Hindlimb muscle (tissue), 1 donor: ENCODE measurements at places on chromosomes 7 and 10.

DNA sequence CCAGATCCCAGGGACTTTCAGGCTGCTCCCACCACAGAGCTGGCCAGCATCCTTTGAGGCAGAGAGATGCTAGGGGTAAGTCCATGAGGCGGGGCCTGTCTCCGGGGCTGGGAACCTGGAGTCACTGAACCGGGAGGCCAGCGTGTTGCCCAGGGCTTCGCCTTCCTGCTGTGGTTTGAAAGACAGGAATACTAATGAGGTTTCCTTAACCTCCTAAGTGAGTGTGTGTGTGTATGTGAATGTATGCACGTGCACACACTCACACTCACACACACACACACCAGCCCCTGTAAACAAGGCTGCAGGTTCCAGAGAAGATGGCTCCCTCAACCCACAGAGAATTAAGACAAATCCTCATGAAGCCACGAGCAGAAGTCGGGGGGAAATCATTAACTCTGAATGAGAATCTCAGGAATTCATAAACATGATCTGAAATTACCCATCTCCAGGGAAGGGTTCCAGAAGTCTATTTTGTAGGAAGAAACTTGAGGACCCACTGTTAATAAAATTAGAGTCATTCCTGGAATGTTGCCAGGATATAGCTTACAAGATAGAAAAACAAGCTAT lies 20.3 kb upstream of the PFKP start:
- no peak for DNase-seq

DNA sequence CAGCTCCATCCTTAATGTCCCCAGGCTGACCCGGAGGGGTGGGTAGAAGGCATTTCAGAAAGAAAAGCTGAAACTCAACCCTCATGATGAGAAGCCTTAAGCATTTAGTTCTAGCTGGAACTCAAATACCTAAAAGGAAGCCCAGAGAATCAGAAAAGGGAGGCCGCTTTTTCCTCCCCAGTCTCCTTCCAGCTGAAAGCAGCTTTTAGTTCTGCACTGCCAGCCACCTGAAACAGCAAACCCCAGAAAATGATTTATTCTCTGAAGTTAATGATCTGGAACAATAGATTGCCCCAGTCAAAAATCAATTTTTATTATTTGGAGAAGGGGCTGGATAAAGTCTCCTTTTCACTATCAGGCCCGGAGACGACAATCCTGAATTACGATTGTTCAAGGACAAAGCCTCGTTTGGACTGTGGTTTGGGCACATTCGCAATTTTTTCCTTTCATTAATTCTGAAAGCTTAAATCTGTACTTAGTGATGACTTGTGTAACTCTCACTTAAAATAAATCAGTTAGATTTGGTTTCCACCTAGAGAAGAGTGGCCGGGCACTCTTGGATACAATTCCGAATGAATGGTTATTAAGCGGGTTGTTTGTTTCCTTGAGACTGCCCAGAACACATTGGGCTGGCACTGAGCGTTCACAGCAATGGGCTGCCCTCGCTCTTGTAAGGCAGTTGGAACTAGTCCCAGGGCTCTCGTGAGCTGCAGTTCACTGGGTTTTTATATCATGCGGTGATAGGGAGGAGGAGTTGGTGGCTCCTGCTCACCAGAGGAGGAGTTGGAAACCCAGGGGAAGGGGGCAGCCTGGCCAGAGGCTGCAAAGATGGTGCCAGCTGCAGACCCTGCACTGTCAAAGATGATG lies 262.2 kb downstream of the CCSER2 start:
- no peak for DNase-seq

DNA sequence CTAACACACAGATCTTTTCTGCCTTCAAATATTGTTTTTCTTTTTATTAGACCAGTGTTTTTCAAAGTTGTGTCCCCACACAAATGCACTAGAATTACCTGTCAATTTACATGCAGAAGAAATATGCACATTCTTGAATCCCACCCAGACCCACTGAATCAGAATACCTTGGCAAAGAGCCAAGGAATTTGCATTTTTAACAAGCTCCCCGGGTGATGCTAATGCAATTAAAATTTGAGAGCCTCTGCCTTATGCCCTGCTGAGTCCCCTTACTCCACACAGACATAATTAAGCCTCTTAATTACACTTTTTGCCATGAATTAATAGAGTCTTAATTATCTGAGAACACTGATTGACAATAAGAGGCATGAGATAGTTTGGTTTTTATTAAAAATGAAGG lies 201.2 kb upstream of the GRB10 start:
- no peak for DNase-seq

DNA sequence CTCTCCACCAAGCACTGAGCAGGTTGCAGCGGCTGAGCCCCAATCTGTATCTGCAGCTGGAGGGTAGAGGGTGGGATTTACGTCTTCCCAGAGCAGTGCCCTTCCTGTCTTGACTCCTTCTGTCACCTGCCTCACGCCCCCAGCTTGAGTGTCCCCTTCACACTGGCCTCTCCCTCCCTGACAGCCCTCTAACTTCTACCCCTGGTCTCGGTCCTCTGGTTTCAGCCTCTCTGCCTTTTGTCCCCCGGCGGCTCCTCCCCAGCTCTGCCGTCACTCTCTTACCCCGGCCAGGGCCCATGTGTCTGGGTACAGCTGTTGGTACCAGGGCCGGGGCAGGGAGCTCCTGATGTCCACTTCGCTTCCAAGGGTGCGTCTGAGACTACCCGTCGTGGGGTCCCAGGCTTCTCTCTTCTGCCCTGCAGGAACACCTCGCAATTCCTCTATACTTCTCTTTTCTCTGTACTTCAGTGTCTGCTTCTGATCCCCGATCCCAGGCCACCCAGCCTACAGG lies 654 bp downstream of the MUC3A start:
- DNase-seq, result no peak

DNA sequence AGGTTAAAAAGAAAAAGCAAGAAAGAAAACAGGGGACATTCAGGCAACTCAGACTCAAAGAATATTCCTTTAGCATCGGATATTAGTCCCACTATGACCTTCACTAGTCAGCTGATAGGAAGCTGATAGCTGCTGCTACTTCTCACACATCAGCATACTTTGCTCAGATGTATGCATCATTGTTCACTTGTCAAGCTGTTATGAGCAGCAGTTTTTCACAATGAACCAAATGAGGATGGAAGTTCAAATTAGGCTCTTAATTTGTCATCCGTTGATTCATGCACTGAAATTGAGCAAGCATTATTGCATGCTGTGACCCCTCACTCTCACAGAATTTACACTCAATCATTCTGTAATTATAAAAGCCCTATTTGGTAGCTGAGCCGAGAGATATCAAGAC lies 257.7 kb downstream of the SNX13 start:
- DNase-seq, result no peak
